ENCODE measurements at places on chromosomes 4 and X.

- no peak for DNase-seq
These were observed 274.1 kb upstream of the PCDH18 start for GRCh38 chr4:137806420-137806819.

DNA sequence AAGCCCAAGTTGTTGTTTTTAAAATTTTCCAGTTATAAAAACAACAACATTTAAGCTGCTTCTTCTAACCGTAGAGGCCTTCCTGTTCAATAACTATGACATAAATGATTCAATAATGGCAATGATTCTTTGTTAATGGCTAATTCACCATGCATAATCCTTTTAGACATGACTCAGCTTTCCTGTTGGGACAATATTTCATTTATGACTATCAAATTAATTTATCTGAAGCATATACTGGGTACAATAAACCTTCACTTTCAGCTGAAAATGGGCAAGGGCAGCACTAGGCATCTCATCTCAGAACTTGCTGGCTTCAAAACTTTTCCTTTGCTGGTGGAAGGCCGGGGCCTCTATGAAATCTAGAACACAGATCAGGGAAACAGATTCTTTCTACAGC lies 38.9 kb downstream of the TBC1D9 start:
- DNase-seq, result no peak

- DNase-seq, result no peak
These were observed 102.5 kb downstream of the TSPAN5 start for GRCh38 chr4:98555798-98556445.

DNA sequence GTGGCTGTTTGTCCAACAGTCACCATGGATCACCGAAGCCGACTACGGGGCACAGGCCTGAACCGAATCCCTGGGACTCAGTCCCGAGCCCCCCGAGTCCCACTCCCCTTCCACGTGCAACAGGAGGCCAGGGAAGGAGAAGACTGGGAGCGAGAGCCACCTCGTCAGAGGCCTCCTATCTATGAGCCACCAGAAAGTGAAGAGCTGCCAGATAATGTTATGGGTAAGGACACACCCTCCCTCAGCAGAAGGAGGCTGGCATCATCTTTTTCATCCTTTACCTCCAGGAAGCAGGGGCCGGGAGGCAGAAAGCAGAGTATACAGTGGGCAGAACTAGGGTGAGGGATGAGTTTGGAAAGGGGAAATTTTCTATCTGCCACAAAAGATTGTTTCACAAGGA lies 2.8 kb upstream of the PRDX4 start:
- no peak for DNase-seq

DNA sequence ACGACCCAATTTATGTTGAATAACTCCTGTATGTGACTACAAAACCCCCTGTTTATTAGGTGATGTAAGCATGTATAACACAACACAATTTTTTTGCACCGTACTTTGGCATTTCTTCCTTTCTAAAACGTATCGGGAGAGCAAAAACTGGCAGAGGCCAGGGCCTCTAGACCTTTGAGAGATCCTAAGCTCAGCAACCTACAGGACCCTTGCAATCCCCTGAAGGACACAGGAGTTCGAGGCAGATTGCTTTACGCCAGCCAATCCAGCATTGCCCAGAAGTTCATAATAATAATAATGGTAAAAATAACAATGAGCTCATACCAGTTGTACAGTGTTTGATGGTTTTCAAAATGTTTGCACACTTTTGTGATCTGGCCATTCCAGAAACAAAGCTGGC lies 7.7 kb downstream of the NKX3-2 start:
- no peak for DNase-seq

- peak; percentile 37 for DNase-seq
These were observed 1973.0 kb upstream of the AGA start for GRCh38 chr4:179415037-179415846.

DNA sequence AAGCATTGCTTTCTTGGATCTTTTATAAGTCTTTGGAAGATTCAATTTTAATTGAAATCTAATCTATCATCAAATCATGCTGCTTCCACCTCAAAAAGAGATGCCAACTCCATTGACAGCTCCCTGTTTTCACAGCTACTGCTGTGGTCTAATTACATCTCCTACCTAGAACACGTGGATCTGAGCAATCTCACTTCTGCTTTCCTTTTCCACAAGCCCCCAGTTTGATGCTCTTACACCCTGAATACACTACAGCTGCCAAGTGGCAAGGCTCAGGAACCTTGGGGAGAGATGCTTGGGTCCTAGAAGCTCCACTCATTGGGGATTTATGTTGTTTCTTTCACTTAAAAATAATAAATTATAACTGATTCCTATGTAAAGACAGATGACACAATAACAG lies 172.0 kb downstream of the CFAP299 start:
- no peak for DNase-seq

DNA sequence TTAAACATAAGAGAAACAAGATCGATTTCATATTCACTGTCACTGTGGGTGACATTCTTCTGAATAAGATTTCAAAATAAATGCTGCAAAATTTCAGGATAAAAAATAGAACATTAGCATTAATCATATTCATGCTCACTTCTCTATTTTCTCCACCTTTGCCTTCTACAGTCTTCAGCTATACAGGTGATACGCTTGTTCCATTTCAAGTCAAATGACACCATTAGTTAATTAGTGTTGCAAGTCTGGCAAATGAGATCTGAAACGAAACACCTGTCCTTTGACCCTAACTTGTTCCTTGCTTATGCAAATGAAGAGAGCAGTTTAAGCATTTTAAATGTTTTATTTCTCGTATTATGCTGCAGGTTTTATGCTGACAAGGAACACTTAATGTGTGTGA lies 667.5 kb upstream of the MAGEB2 start:
- no peak for DNase-seq

DNA sequence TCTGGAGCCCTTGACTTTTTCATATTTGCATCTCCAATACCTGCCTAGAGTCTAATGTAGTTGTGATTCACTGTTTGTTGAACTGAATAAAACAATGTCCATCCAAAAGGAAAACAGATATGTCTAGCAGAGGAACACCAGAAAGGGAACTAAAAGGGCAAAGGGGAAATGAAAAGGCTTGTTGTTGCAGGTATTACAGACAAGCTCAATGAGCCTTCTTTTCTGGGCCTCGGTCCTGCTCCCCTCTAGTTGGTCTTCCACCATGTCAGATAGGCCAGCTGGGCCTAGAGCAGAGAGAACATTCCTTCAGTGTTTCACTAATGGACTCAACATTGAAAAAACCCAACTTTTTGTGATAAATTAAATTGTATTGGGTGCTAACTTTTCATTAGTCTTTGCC lies 55.4 kb downstream of the ZFX start:
- no peak for DNase-seq

DNA sequence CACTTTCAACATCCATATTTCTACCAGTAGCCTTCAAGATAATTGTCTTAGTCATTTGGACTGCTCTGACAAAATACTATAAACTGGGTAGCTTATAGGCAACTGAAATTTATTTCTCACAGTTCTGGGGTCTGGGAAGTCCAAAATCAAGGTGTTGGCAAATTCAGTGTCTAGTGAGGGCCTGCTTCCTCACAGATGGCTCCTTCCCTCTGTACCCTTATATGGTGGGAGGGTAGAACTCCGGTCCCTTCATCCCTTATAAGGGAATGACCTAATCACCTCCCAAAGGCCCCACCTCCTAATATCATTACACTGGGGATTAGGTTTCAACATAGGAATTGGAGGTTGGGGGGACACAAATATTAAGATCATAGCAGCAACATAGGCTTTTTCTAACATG lies 7.4 kb upstream of the TBC1D25 start:
- DNase-seq, result no peak

GRCh38 chrX:67872958-67873357 lies 329.1 kb downstream of the AR start:
- DNase-seq, result no peak
